Progenitor cell of endocrine pancreas (in vitro differentiated cells): ENCODE measurements at places on chromosomes 11 and 22. TPM values are rescaled to one million over a fixed set of nuclear protein-coding genes. Genes with fewer than 3 reads are reported as not detected.
A peak's percentile ranks its signal among the peaks of the same experiment; 100 is the strongest.

The SAA4 gene
- total RNA-seq: not detected in 2 replicates

DNA sequence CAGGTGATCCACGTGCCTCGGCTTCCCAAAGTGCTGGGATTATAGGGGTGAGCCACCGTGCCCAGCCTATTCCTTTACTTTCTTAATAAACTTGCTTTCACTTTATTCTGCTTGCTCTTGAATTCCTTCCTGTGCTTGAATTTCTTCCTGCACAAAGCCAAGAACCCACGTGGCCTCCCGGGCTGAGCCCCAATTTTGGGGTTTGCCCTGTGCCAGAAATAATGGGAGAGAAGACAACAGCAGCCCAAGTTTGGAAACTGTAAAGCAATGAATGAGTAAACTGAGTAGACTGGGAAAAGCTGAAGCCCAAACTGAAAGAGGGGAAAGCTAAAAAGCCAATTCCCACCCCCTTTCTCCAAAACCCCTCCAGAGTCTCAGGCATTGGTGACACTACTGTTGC is 136.4 kb downstream of the NECTIN1 start:
- peaks cover 19% of the 10 kb centered on the region for H3K27me3 ChIP-seq
- H3K4me3 ChIP-seq: no peak overlapping the region
- H3K36me3 ChIP-seq: no peaks in the 10 kb centered on the region
- H3K4me1 ChIP-seq: peaks cover 4% of the 10 kb centered on the region
- no peak overlapping the region for H3K27ac ChIP-seq

- no peak overlapping the region for H3K4me3 ChIP-seq
- H3K27ac ChIP-seq: no peak overlapping the region
- H3K4me1 ChIP-seq: peaks cover 4% of the 10 kb centered on the region
- H3K36me3 ChIP-seq: peaks cover 5% of the 10 kb centered on the region
- H3K27me3 ChIP-seq: no peaks in the 10 kb centered on the region
Observed at GRCh38 chr11:73465023-73465675, 89.0 kb downstream of the RELT start.

GRCh38 chr22:36865346-36865745 is 4.5 kb downstream of the NCF4 start:
- no peak overlapping the region for H3K4me3 ChIP-seq
- no peak overlapping the region for H3K27ac ChIP-seq
- H3K36me3 ChIP-seq: no peaks in the 10 kb centered on the region
- DNase-seq: peak; percentile 31
- H3K27me3 ChIP-seq: peaks cover 47% of the 10 kb centered on the region

- peaks cover 60% of the 10 kb centered on the region for H3K27me3 ChIP-seq
- no peak overlapping the region for H3K4me3 ChIP-seq
- H3K4me1 ChIP-seq: no peaks in the 10 kb centered on the region
- peaks cover 1% of the 10 kb centered on the region for H3K36me3 ChIP-seq
- no peak for DNase-seq
Observed at GRCh38 chr11:3182462-3182852, 17.3 kb upstream of the OSBPL5 start.
